Activated CD4-positive, alpha-beta T cell treated with anti-CD3 and anti-CD28 coated beads, Interleukin-2, amount 50 U/mL, for 16 hours (primary cell): ENCODE measurements at places on chromosomes 12 and 14.

- DNase-seq = no peak
Observed at GRCh38 chr12:105378911-105379310, 48.4 kb downstream of the C12orf75 start.

DNA sequence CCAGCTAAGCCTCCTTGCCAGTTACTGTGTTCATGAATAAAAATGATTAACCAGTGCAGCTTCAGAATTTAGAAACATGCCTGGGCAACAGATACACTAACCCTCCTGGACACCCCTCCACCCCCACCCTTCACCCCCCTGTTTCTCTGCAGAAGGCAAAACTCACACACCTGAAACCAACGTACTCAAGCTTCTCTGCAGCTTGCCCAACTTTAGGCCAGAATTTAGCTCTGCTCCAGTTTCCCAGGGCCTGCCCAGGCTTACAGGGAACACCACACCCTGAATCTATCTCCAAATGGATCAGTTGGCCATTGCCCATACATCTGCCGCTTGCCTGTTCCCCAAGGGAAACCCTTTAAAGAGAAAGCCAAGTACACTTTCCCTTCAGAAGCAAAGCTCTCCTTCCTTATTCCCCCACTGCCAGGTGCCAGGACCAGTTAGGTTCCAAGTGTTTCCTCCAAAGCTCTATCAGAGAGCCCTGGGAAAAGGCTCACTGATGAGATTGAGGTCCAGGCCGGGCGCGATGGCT lies 1.8 kb upstream of the SPPL3 start:
- DNase-seq = no peak

- no peak for DNase-seq
Observed at GRCh38 chr14:69259527-69260189, at the start of gene GALNT16. Gene GALNT16 (plus strand): TSS chr14:69260158. CDS start chr14:69260291, 133 bp downstream.

DNA sequence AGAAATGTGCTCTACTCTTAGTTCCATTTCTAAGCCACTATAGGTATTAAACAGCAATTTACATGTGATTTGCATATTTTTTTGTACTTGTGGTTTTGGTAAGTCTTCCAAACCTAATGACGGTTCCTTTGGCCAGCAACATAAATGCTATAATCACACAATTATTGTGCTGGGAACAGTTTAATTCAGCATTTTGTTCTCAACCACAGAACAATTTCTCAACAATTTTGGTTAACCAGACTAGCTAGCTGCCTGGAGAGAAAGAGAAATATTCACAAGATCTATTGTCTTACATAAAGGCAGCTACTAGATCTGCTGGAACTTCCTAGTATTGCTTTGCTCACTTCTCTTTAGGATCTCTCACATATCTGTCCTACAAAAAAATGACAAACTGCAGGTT lies 265.3 kb downstream of the SOX5 start:
- DNase-seq = no peak

GRCh38 chr14:66247662-66248193 lies 238.4 kb upstream of the CCDC196 start:
- no peak for DNase-seq

DNA sequence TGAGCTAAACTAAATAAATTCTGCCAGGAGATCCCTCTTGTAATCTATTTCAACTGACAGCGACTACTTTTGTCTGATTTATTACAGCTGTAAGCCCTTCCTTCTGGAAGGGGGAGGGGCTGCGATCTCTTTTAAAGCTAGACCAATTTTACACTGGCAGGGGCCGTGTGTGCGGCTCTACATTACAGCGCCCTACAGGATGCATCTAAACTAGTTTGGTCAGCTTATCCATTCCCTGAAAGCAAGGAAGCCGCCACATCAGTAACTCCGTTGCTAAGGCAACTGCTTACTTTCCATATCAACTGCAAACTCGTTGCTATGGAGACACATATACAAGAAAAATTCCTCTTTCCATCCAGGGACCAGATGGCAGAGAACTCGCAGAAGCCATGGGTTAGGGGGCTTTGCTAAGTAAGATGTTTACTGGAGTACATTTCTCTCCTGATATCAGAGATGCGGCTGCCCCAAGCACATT lies 17.4 kb downstream of the FOXN3 start:
- DNase-seq = no peak

DNA sequence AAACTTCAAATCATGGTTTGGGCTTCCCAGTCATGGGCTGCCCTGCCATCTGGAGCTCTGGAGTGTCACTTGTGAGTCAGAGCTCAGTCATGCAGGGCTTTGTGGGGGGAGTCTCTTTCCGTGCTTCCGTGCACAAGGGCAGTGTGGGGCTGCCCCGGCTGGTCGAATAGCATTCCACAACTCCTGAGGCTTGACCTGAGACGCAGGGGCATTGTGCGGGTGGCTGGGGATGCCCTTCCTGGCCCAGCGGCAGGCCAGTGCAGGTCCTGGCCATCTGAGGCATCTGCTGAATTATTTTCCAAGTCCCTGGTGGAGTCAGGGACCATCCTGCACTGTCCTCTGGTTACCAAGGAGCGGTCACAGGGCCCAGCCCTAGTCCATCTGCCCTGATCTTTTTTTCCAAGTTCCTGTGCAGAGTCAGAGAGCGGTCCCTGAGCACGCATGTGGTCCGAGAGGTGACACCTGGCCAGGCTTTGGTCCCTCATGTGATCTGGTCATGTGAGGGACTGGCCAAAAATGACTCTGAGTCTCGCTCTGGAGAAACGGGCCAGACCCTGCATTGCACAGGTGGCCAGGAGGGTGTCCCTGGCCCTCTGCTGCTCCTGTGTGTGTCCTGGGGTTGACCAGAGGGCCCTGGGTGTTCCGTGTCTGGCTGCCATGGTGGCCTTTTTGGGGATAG lies 167.0 kb upstream of the ALG10B start:
- no peak for DNase-seq

- peak; percentile 57 for DNase-seq
Observed at GRCh38 chr12:96526110-96526509, 36.7 kb downstream of the CFAP54 start.

GRCh38 chr14:74401504-74402241 lies 24.3 kb downstream of the SYNDIG1L start:
- peak; percentile 52 for DNase-seq

DNA sequence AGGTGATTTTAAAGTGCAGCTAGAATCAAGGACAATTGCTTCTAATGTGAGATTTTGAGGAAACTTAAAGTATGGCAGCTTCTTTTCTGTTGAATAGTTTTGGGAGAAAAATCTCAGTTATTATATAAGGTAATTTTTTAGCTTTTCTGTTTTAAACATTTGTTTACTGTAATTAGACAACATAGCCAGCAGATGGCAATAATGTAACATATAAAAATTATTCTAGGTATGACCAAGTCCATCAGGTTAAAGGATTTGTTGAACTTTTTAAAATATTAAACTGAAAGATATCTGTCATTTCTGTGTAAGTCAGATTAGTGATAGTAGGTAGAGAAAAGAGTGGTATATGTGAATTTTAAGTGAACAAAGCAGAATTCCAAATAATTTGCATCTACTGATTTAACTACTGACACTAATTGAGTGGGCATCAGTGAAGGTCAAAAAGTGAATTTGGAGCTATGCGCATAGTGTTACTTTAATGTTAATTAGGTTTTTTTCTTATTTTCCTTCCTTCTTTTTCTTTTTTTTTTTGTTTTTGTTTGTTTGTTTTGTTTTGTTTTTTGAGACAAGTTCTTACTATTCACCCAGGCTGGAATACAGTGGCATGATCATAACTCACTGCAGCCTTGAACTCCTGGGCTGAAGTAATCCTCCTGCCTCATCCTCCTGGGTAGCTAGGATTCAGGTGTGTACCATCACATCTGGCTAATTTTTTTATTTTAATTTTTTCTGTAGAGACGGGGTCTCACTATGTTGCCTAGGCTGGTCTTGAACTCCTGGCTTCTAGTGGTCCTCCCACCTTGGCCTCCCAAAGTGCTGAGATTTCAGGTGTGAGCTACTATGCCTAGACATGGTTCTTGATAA lies 18.6 kb downstream of the PRORP start:
- DNase-seq = peak; percentile 37

- DNase-seq = peak; percentile 64
Observed at GRCh38 chr12:12442548-12443071, 85.7 kb downstream of the BORCS5 start.

GRCh38 chr14:61106959-61107641 lies 126.1 kb downstream of the SLC38A6 start:
- DNase-seq = no peak

DNA sequence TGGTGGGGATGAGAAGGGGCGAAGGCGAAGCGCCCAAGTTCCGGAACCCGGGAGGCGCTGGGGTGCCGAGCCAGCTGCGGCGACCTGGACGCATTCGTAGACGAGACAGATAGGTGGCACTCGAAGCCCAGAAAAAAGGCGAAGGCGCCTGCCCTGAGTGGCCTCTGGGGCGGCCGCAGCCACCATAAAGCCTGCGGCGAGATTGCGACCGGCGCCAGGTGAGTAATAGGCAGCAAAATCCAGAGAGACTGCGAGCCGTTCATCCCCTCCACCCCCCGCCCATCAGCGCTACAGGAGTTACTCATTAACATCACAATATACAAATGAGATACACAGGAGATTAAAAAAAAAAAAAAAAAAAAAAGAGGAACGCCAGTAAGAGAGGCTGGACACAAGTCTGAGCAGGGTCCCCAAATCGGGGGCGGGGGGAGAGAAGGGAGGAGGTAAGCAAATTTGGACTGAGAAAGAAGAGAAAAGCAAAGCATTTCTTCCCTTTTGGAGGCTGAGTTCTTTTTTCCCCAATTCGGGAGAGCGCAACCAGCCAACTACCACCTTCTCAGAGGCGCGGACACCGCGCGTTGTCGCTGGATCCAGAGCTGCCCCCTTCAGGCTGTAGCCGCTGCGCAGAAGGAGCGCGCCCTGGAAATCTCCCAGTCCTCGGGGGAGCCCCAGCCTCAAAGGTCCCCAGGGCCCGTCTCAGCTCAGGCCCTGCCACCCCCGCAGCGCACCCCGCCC lies 15.7 kb downstream of the TBX3 start:
- DNase-seq = peak; percentile 49

GRCh38 chr14:72774141-72774540 lies 119.8 kb downstream of the DPF3 start:
- no peak for DNase-seq

DNA sequence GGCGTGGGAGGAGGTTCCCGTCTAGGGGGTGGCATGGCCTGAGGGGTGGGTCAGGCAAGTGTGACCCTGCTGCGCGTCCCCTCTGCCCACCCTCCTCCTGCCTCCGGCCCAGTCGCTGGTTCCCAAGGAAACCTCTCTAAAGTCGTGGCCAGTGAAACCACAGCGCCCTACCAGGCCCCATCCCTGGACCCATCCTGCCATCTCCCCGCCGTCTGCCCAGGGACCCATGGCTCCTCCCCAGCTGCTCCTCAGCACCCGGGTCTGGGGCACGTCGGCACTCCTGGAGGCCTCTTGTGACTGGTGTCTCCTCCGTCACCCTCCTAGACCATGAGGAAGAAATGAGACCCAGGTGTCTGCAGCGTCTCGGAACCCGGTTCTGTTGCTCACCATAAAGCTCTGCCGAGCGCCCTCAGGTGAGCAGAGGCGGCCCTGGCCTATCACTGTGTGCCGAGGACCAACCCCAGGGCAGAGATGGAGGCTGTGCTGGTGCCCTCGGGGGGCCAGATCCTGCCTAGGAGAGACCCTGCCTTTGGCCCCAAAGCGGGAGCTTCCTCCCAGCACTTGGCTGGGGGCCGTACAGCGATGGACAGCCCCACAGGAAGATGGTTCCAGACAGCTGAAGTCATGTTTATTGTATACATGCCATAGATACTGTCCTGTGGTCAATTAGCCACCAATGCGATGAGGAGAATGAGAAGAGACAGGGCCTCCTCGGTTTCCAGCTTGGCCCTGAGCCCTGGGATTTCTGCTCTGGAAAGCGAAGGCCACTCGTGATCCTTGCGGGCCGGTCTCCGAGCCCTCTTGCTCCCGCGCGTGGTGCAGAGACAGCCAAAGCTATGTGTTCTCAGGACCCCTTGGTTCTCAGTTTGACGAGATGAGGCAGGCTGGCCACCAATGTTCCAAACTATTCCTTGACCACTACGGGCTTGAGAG lies 222.5 kb upstream of the RTL1 start:
- DNase-seq = no peak

DNA sequence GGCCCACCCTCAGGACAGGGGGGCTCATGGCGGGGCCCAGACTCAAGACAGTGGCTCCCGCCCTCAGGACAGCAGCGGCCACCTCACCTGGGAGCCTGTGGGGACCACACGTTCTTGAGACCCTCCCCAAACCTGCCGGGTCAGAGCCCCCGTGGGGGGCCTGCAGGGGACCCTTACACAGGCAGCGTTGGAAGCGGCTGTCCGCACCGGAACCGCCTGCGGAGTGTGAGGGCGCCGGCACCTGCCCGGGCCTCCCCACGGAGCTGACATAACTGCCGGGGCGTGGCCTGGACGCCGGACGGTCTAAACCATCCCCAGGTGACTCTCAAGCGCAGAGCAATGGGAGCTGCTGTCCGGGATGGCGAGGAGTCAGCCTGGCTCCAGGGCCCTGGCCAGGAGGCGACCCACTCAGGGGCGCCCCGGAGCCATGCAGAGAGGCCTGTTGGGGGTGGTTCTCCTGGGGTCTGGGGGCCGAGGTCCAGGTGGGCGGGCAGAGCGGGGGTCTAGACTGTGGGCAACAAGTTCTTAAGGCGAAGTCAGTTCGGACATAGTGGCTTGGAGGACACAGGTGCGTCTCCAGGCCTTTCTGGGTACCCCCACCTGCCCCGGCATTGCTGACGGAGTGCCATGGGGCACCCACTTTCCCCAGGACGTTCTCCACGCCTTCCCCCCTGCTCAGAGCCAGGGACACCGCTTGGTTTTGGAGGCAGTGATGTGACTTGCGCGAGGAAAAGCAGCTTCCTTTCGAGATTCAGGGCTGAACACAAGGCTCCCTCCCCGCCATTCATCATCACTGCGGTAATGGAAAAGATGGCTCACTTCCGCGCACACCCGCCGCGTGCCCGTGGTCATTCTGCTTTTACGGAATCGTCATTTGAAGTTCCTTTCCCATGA lies 23.2 kb downstream of the GALNT9 start:
- DNase-seq = no peak

DNA sequence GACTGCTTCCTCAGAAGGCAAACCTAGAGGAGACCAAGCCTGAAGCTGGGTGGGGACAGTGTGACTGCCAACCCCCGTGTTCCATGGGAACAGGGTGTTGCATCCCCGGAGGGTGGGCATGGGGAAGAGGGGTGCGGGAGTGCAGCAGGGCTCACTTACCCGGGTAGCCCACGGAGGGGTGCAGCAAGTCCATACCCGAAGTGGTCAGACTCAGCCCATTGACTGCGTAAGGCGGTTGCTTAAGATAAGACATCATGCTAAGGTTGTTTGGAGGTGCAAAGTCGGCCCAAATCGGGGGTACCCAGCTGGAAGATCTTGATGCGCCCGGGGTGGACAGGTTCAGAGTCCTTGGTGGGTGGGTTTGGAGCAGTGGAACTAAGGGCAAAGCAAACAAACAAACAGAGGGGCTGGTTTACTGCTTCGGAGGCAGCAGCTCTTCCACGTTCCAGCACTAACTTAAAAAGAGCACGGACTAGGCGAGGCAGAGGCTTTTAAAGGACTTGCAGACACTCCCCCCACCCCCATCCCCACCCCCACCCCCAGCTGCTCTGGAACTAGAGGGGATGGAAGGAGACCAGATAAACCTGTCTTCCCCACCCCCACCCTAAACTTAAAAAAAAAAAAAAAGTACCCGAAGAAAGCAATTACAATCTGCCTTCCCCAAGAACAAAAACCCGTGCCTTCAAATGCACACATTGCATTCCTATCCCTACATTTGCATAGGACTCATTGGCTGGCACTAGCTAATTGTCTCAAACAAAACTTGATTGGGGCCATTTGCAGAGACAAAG lies 4.9 kb downstream of the OTX2 start:
- DNase-seq = no peak
